ENCODE measurements at places on chromosomes 1 and 21.

- no peak for DNase-seq
These were observed 36.6 kb upstream of the SLC44A3 start for GRCh38 chr1:94783342-94784189.

DNA sequence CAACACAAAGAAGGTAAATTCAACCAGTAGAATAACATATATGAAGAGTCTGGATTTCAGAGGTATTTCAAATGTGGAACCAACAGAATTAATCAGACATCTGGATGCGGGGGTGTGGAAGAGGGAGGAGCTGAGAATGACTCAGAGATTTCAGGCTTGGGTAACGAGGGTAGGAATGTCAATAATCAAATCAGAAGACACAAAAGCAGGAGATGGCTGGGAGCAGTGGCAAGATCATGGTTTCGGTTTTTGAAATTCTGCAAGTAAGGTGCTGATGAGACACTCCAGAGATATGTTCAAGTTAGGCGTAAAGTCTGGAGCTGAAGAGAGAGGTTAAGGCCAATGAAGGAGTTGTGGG lies 64.0 kb downstream of the PLPPR5 start:
- no peak for DNase-seq

DNA sequence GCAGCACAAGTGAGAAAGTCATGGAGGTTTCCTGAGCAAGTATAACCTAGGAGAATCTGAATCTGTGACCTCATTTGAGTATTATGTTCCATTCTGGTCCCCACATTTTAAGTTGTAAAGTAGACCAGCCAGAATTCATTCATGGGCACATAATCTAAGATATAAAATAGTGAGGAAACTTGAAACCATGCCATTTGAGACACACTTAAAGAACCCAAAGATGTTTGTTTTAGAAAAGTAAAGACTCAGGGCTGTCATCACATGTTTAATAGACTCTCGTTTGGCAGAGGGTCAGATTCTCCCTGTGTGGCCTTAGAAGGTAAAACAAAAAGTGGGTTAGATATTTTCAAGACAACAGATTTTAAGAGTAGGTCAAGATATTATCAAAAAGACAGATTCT lies 6.4 kb downstream of the SZT2 start:
- DNase-seq: no peak

GRCh38 chr1:192485692-192486436 lies 89.7 kb upstream of the RGS1 start:
- DNase-seq: no peak

GRCh38 chr1:179003512-179004066 lies 22.1 kb upstream of the FAM20B start:
- no peak for DNase-seq

- DNase-seq: peak; percentile 29
These were observed 271.0 kb downstream of the TRABD2B start for GRCh38 chr1:47725992-47726855.

GRCh38 chr21:14076143-14076806 lies 134.5 kb downstream of the LIPI start:
- DNase-seq: no peak

GRCh38 chr21:42840411-42841155 lies 38.8 kb downstream of the WDR4 start:
- no peak for DNase-seq

DNA sequence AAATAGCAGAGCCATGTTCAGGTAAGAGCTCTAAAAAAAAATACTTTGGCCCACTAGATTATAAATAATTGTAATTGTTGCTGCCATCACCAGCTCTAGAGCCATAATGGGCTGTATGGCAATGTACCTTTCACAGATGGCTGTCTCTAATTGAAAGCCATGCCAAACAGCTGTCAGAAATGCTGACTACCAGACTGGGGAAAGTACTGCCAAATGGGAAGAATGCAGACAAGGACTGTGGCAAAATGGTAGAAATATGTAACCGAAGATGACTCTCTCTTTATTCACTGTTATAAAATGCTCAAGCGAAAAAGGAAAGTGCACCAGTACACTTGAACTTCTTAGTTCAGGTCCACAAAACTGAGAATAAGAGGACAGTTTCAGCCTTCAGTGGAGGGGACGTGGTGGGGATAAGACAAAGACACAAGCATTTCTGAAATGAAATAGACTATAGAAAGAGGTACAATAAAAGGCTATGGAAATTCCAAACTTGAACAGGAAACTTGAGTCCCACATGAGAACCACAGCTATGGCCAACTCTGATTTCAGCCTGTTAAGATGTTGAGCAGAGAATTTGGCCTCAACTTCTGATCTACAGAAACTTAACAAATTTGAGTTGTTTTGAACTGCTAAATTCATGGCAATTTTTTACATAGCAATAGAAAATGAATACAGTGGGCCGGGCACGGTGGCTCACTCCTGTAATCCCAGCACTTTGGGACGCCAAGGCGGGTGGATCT lies 46.5 kb upstream of the LPGAT1 start:
- DNase-seq: no peak

GRCh38 chr1:29753771-29754572 lies 517.6 kb downstream of the PTPRU start:
- no peak for DNase-seq

GRCh38 chr1:207742850-207743555 lies 8.9 kb upstream of the CD46 start:
- DNase-seq: no peak

DNA sequence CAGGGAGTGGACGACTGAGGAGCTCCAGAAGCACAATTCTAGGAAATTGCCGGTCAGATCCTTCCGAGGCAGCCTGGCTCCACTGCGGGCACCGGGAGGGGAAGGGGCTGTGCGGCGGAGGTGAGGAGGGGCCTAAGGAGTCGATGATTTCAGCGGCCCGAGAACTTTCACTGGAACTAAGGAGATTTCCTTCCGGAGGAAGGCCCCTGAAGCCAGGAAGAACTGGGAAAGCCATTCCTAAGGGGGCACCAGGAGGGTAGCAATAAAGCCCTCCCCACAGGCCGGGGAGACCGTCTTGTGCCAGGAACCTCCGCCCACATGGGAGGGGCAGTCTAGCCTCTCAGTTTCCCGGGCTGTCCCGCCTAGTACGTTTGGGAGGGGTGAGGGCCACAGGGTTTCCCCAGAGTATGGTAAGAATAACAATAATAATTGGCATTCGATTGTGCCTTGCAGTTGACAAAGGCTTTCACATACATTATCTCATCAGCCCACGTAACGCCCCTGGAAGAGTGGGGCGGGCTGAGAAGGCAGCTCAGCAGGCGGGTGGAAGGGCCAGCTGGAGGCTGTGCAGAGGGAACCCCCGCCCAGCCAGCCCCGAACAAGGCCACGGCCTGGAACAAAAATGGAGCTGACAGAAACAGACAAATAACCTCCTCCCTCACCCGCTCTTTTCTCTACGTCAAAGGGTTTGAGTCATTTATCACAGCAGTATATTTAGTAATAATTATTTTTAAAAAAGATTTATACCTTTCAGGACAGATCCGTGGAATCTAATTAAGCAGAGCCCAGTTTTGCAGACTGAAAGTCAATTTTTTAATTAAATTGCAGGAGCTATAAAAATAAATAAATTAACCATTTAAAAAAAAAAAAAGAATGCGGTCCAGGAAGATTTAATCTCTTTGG lies 19.8 kb downstream of the NPR1 start:
- DNase-seq: no peak

- DNase-seq: no peak
These were observed 93.8 kb downstream of the LAMC2 start for GRCh38 chr1:183279835-183280234.

DNA sequence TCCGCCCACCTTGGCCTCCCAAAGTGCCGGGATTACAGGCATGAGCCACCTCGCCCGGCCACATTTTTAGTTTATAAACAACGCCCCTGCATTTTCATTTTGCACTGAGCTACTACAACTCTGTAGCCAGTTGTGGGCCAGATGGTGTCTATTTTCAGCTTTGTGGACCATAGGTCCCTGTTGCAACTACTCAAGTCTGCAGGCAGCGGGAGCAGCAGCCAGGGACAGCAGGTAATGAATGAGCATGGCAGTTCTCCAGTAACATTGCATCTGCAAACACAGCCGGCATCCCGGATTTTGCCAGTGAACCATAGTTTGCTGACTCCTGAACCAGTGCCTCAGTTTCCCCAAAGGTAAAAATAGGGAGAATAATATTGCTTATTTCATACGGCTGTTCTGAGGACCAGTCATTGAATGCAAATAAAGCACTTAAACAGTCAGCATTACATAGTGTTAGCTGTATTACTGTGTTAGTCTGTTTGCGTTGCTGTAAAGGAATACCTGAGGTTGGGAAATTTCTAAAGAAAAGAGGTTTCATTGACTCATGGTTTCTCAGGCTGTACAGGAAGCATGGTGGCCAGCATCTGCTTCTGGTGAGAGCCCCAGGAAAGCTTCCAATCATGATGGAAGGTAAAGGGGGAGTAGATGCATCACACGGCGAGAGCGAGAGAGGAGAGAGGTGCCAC lies 65.5 kb upstream of the SLC45A1 start:
- DNase-seq: no peak

DNA sequence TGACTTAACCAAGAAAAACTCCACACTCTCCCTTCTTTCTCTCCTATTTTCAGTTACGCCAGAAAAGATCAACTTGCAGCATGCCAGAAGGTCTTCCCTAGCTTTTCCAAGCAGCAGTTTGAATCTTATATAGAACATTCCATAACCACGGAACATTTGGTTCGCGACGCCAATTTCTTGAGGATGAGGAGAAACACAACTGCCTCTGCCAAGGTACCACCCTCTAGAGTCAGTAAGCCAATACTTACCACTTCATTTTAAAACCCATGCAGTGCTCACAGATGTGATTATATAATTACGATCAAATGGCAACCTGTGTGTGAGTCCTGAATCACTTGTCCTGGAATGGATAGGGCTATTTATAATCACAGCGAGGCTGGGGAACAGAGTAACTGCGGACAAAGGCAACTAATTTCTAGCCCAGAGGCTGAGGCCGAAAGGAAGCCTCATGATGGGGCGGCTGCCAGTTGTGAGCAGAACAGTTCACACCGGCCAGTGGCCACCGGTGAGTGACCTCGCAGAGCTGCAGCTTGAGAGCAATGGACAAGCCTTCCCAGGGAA lies 43.2 kb upstream of the BACE2 start:
- no peak for DNase-seq
